ENCODE measurements at places on chromosomes 11 and 22. TPM values are rescaled to one million over a fixed set of nuclear protein-coding genes. Genes with fewer than 3 reads are reported as not detected.

OR4C6 gene
- 0.23 TPM for polyA plus RNA-seq

UPK3A gene
- polyA plus RNA-seq: 1.5 TPM

EML3 gene
- 13.8 TPM for polyA plus RNA-seq

BIK gene
- polyA plus RNA-seq: 9.7 TPM

DAGLA gene
- polyA plus RNA-seq: not detected

LMNTD2 gene
- polyA plus RNA-seq: 3.8 TPM

PDGFB gene
- polyA plus RNA-seq: 0.24 TPM

SCUBE2 gene
- polyA plus RNA-seq: not detected

TSPO gene
- 125 TPM for polyA plus RNA-seq

ST14 gene
- 94.1 TPM for polyA plus RNA-seq

SVIP gene
- polyA plus RNA-seq: 38.2 TPM

C11orf86 gene
- polyA plus RNA-seq: not detected

RFPL1 gene
- polyA plus RNA-seq: not detected

SCGB1D2 gene
- not detected for polyA plus RNA-seq

TSGA10IP gene
- not detected for polyA plus RNA-seq

CALCA gene
- polyA plus RNA-seq: not detected

LRRC74B gene
- not detected for polyA plus RNA-seq

CASP5 gene
- polyA plus RNA-seq: 0.45 TPM

SMIM35 gene
- 0.38 TPM for polyA plus RNA-seq

SCGB1A1 gene
- polyA plus RNA-seq: not detected

ARHGAP42 gene
- 0.75 TPM for polyA plus RNA-seq
